ENCODE measurements at places on chromosomes 2 and 18. TPM values are rescaled to one million over a fixed set of nuclear protein-coding genes. Genes with fewer than 3 reads are reported as not detected.

The CD28 gene
- total RNA-seq = not detected

The CD8B gene
- total RNA-seq = not detected

The TXNL4A gene
- total RNA-seq = 118 TPM

DNA sequence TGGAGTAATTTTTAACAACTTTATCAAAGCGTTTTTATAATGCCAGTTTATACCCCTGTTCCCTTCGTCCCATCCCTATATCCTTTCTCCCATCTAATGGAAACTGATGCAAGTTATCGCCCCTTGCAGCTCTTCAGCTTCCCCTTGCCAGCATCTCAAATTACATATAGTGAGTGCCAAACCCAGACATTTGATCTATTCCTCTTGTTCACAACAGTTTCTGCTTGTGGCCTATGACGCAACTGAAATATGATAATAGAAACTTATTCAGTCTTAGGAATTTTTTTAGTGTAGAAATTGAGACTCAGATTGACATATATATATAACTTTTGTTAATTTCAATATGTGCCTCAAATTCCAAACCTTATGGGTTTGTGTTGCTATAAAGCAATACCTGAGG, 562.2 kb upstream of the VWC2L start:
- no peak for DNase-seq

DNA sequence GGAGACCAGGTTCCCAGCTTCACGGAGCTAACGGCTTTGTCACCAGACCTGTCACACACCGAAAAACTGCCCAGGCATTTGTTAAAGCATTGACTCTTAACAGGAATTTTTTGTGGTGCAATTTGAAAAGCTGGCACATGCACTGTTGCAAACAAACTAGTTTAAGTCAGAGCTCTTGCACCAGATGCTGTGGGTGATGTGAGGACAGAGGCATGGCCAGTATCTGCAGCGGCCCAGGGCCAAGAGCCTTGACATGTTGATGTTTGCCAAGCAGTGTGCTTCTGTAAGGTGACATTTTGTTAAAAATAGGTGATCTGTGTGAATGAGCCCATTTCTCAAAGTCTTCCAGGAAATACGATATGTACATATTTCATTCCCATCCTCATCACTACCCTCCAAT, 142.5 kb downstream of the MTCL1 start:
- no peak for DNase-seq

GRCh38 chr18:54389143-54389505, 31.4 kb downstream of the C18orf54 start:
- DNase-seq = no peak

Data from NCI-H460 (cell line).